Stimulated activated CD8-positive, alpha-beta memory T cell treated with anti-CD3 and anti-CD28 coated beads, Interleukin-2, amount 100 ng/mL, for 1 hour (primary cell): ENCODE measurements at places on chromosomes 13 and 19.
A peak's percentile ranks its signal among the peaks of the same experiment; 100 is the strongest.

DNA sequence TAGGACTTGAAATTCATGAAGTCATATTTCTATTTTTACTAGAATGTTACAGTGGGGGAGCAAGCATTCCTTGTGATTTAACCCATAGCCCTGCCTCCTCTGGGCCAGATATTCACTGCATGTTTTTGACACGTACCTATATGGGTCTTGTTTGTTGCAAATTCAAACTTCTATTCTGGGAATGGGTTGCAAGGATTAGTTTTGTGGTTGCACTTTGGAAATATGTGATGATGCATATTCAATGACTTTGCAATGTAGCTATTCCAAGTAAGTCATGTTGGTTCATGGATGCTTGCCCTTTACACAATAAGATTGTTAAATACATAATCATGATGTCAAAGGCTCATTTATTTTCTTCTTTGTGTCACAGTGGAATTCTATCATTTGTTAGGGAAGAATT lies 440.8 kb downstream of the TDRD3 start:
- DNase-seq = no peak

- no peak for DNase-seq
Measured at GRCh38 chr19:11578258-11579142, 1.1 kb upstream of the ACP5 start.

- DNase-seq = no peak
Measured at GRCh38 chr13:111460548-111461444, 140.4 kb downstream of the TEX29 start.

DNA sequence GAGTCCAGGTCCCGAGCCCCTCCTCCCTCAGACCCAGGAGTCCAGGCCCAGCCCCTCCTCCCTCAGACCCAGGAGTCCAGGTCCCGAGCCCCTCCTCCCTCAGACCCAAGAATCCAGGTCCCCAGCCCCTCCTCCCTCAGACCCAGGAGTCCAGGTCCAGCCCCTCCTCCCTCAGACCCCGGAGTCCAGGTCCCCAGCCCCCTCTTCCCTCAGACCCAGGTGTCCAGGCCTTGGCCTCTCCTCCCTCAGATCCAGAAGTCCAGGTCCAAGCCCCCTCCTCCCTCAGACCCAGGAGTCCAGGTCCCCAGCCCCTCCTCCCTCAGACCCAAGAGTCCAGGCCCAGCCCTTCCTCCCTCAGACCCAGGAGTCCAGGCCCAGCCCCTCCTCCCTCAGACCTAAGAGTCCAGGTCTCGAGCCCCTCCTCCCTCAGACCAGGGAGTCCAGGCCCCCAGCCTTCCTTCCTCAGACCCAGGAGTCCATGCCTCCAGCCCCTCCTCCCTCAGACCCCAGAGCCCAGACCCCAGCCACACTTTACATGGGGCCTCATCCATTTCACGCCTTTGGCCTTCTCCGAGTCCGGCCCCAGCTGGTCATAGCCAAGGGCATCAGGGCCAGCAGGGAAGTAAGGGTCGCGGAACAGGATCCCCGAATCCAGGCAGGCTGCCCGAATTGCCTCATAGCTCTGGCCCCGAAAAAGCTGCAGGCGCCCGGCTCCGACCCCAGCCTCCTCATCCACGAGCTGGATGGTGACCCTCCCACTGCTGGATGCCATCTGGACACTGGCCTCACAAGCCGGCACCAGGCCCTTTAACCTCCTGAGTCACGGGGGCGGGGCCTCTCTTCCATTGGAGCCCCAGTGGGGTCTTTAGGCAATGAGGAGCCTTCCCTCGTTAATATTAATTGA lies 628 bp downstream of the CAPN12 start:
- no peak for DNase-seq

DNA sequence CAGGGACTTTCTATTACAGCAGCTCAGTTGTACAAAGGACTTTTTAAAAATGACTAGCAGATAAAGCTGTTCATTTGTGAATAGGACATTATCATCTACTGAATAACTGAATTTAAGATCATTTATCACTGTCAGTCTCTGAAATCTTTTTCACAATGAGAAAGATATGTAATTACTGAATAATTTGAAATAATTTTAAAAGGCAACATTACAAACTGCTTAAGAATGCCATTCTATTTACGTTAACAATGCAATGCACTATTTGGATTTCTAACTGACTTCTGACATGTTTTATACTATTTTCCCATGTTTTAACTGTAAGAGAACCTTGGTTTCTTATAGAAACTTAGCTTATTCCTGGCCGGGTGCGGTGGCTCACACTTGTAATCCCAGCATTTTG lies 2033.0 kb upstream of the PCDH20 start:
- no peak for DNase-seq

- DNase-seq = no peak
Measured at GRCh38 chr19:41861116-41861768, 1.2 kb downstream of the RPS19 start.

DNA sequence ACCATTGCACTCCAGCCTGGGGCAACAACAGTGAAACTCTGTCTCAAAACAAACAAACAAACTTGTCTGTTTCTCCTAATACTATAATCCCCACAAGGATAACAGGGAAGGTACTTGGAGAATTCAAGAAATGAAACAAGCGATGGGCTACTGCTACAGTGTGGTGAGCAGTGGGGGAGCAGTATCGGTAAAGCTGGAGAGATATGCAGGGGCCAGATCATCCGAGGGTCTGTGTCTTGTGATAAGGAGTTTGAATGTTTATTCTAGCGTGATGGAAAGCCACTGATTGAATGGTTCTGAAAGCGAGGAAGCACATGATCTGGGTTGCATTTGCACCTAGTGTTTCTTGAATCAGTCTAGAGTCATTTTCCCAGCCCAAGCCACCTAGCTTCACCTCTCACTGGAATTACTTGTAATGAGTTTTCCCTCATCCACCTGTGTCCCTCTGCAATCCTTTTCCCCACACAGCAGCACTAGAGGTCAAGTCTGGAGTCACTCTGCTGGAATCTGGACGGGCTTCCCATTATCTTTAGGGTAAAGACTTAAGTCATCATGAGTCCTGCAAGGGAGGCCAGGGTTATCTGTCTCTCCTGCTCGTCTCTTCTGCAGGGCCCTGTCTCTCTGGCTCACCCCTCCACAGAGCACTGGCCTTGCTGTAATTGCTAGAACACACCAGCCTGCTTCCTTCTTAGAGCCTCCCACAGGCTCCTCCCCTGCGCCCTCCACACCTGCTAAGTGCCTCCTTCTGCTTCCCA lies 162.3 kb downstream of the KLF5 start:
- no peak for DNase-seq

GRCh38 chr13:99371956-99372355 lies 64.8 kb upstream of the GPR183 start:
- DNase-seq = peak; percentile 41

DNA sequence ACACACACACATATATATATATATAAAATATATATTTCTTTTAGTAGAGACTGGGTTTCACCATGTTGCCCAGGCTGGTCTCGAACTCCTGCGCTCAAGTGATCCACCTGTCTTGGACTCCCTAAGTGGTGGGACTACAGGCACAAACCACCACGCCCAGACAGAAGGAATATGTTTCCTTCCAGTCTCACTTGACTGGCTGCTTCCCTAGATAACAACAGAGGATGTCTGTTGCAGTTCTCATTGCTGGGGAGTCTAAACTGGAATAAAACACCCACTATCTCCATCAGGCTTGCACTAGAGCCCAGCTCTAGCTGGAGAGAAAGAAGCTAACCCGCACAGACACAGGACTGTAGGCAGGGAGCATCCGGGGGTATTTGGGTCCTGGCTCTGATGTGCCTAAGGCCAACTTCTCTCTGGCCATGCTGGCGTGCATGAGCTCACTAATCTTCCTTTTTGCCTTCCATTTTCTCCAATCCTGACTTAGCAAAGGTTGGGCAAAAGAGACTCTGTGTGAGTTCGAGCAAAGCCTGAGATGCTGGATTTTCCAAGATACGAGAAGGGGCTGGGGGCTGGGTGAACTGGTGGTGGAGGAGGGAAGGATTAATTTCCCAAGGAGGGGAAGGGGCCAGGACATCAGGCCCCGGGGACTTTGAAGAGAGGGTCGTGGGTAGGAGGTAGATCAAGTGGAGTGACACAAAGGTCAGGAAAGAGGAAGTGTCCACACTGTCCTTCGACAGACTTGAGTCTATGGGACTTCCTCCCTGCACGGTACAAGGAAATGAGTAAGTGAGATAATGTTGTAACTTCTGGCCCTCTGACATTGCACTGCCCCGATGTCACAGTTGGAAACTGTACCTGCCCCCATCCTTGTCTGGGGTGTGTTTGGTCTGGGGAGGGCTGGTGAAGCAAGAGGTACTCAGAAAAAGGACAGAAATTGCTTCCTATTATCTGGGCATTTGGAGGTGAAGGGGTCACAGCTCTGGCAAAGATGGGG lies 22.5 kb upstream of the ALOX5AP start:
- no peak for DNase-seq

- DNase-seq = peak; percentile 4
Measured at GRCh38 chr19:30666301-30666803, 294.2 kb downstream of the ZNF536 start.

DNA sequence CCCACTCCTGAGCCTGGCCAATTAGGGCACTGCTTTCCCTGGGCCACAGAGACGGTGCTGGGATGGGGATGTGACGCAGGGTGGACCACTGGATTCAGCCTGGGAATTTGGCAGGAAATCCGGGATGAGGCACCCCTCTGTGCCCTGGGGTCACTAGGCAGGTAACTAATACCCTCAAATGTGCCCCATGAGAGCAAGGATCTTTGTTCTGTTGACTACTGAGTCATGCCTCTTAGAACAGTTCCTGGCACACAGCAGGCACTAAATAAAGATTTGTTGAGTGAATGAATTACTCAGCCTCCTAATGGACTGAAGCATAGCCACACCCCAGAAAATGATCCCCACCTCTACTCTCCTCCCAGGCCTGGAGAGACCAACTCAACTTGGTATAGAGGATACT lies 15.9 kb downstream of the OPA3 start:
- DNase-seq = no peak

GRCh38 chr13:112651311-112651710 lies 38.5 kb upstream of the ATP11A start:
- no peak for DNase-seq

DNA sequence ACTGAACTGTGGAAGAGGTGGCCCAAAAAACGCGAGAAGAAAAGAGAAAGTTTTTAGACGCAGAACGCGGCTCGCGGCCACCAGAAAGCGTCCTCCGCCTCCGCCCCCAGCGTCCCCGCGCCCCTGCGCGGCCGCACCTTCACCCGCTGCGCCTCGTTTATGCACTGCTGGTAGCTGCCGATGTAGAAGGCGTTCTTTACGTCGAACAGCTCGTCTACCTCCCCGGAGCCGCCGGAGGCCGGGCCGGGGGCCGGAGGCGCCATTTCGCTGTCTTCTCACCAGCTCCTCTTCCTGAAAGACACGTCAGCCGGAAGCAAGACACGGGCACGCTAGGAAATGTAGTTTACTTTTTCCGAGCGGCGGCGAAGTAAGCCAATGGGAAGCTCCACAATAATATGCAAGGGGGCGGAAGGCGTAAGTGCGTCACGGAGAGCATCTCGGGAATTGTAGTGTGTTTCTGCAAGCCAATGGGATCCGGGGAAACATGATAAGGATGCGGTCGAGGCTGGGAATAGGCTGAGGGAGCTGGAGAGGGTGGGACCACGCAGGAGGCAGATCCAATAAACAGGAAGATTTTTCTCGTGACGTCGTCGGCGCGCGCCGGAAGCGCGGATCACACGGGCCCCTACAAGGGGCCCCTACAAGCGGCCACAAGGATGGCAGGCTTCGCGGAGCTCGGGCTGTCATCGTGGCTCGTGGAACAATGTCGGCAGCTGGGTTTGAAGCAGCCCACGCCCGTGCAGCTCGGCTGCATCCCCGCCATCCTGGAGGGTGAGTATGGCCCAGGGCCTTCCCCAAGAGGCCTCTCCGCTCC lies at the start of the genes COPE and DDX49:
Gene COPE, minus strand, starts transcription at position 302 of the 814 bp plus-strand sequence. Its CDS starts 39 bp downstream, at position 263.
Gene DDX49, plus strand, starts transcription at position 630 of the 814 bp plus-strand sequence. Its CDS starts 27 bp downstream, at position 657.
- peak; percentile 96 for DNase-seq

DNA sequence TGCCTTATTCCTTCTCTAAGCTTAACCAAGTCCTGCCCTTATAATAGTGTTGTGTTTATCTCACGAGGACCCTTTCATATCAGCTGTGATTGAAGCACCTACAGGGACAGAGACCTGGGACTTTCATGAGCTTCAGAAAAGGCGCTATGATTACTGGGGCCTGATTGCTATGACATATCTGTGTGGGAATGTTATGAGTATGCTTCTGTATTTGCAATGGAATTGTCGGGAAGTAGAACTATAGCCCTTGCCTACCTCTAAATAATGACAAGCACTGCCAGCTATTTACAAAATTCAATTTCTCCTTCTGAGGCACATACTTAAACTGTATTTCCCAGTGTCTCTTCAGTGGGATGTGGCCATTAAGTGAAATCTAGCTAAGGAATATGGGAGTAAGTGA lies 191.5 kb downstream of the LHFPL6 start:
- no peak for DNase-seq

DNA sequence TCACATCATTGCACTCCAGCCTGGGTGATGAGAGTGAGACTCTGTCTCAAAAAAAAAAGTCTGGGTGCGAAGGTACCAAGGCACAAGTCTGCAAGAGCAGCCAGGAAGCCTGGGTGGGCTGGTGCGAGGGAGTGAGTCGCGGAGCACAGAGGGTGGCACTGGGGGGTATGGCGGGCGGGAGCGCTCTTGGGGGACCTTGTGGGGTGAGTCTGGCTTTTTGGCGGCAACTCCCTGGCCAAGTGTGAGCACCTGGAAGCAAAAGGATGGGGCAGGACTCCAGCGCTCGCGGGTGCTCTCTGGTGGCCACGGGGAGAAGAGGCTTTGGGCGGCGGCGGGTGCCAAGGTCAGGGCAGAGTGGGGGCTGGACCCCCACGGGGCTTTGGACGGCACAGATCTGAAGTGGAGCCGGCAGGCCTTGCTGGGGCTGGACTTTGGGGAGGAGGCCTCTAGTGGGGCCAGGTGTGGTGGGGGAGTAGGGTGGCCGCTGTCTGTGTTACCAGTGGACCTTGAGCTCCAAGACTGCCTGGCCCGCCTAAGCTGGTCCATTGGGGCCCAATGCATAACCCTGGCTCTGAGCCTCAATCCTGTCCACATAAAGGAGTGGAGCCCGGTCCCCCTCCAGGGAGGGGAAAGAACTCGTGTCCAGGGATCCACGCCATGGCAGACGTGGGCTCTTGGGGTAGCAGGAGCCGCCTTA lies 1.6 kb downstream of the P2RY11 start:
- DNase-seq = peak; percentile 44

- no peak for DNase-seq
Measured at GRCh38 chr19:45451131-45451849, 16.5 kb upstream of the FOSB start.

GRCh38 chr13:109166804-109167203 lies 537.4 kb downstream of the MYO16 start:
- DNase-seq = no peak
